ENCODE measurements at places on chromosomes 13 and 19.

GRCh38 chr19:54196536-54196935, 4.1 kb upstream of the RPS9 start:
- no peak for DNase-seq

GRCh38 chr13:52830946-52831345, 17.5 kb downstream of the PCDH8 start:
- DNase-seq, result no peak

- DNase-seq, result no peak
These were observed 988 bp downstream of the LRRC4B start for GRCh38 chr19:50567052-50567841.

DNA sequence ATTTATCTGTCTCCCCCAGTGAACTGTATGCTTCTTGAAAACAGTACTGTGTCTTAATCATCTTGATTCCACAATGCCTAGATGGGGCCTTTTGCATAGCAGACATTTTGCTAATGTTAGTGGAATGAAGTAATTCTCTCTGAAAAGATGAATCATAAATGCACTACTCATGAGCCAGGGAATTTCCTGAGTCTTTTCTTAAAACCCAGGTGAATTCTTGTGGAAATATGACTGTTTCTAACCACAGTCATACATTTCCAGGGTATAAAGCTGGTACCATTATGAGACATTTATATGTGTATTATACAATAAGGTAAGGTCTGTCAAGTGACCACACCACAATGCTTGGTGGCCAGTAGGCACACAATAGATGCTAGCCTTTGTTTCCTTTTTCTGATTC, 5.5 kb upstream of the KCTD4 start:
- DNase-seq, result no peak

- DNase-seq, result no peak
These were observed 48.0 kb upstream of the ADGRE5 start for GRCh38 chr19:14333101-14333871.

- DNase-seq, result no peak
These were observed 67.2 kb upstream of the FNDC3A start for GRCh38 chr13:48908381-48909055.

GRCh38 chr19:13117176-13117771, 734 bp upstream of the TRMT1 start:
- DNase-seq, result no peak

DNA sequence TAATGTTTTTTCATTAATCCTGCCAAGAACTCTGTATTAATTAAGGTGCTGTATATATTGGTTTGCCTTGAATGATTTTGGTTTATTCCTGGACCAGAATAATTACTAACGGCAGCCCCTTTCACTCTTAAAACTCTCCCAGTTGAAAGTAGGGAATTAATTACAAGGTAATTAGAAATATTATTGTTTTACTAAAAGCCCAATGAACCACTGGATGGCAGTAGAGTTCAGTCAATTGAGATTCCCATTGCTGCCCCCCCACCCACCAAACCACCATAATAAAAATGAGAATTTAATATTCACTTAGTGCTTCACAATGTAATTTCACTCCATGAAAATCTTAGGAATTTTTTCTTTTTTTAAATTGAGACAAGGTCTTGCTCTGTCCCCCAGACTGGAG, 13.7 kb downstream of the WBP4 start:
- peak; percentile 1 for DNase-seq

DNA sequence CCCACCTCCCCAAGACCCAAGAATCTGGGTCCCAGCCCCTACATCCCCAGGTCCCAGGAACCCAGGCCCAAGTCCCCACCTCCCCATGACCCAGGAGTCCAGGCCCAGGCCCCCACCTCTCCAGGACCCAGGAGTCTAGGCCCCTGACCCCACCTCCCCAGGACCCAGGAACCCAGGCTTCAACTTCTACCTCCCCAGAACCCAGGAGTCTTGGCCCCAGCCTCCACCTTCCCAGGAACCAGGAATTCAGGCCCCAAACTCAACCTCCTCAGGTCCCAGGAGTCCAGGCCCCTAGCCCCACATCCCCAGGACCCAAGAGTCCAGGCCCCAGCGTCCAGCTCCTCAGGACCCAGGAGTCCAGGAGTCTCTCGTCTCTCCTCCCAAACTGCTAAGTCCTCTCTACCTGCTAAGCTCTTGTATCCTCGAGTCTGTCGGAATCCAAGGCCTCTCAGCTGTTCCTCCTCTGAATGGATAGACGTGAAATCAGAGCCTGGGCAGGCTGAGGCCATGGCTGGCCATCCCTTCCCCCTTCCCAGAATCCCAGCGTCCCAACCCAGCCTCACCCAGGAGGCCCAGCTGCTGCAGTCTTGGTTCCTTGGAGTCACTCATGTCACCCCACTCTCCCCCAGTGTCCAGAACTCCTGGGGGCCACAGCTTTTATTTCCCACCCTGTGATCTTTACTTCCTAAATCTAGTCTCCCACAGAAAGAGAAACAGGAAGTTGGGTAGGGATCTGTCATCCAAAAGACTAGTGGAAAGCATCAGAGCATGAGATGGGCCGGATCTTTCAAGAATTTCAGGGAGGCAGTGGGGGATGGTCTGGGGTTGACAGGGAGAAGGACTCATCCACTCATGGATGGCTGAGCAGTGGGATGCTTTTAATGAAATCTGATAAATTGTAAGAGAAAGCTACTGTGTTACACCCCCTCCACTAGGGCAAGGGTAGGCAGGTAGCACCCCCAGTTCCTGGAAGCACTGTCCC, at the start of gene CD209:
Gene CD209, minus strand, starts transcription at position 632 of the 982 bp plus-strand sequence. Its CDS starts 23 bp downstream, at position 609.
- DNase-seq, result no peak

DNA sequence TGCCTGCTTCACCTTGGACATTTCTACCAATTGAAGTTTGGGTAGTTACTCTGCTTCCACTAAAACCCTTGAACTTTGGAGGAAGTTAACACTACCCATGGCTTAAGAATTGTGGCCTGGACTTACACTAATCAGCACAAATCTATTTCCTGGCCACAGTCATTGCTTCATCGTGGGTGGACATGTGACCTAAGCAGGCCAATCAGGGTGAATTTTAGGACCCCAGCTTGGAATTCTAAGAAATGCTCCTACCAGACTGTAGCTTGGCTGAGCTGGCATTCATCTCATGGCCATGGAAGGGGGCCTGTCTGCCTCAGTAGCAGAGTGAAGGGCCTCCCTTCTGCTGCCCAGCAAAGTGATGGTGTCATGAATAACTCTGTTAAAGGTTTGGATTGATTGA, 58.3 kb upstream of the SLC15A1 start:
- DNase-seq, result no peak

- no peak for DNase-seq
These were observed 85.1 kb downstream of the KATNAL1 start for GRCh38 chr13:30222254-30222653.

DNA sequence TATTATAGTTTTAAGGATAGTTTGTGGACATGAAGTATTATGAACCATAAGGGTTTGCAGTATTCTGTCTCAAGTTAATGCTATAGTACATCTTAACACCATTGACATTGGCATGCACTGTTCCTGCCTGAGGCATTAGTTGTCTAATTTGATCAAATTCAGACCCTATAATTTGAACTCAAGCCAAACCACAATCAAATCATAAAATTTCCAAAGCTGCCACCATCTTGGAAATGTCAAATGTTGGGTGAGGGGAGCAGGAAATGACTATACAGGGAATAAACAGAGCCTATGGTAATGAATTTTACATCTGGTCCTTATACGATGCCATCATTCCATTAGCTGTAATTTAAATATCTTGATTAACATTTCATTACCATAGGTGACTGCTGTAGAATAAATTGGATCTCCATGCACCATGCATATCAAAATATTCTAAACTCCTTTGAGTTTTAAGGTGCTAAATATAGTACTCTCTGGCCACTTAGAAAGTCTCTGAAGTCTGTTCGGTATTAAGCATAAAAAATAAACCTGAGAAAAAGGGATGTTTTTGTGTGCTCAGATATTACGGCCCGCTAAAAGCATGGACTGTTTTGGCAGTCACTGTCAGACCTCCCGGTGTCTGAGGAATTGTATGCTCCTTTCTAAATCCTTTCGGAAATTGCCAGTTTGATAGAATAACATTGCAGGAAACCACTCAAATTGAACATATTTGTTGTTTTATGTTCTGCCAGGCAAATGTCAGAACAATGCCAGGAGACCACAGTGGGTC, 257.7 kb downstream of the SPRY2 start:
- DNase-seq, result no peak

DNA sequence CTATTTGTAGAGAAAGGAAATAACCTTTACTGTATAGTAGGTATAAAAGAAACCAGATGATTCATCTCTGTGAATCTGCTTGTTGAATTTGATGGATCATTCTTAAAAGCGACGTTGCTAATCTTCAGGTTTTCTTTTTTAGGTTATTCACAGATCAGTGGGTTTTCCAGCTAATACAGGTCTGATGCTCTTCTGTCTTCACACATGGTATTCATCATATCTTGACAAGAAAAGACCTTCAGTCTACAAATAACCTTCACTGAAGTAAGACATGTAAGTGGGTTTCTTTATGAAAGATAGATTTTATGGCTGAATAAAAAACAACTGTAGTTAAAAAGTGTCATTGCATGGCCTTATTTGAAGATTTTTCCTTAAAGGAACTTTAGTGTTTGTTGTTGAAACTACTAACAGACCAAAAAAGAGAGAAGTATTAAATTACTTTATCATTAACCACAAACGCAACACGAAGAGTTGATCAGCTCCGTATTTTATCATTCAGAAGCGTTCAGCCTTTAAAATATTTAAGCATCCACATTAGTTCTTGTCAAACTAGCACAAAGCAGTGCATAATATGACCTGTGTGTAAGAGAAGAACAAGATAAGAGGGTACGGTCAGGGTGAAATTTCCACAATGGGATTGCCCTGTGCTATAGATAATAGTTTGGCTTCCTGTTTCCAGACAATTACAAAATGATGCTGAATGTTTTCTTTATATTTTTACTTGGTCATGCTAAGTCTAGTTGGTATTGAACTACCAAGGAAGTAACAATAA, 299.5 kb downstream of the MZT1 start:
- DNase-seq, result no peak

GRCh38 chr19:45676851-45677263, 8.8 kb downstream of the GIPR start:
- no peak for DNase-seq

- DNase-seq, result no peak
These were observed 36.2 kb upstream of the TRPC4 start for GRCh38 chr13:37905736-37906135.

- DNase-seq, result peak; percentile 32
These were observed 21.8 kb upstream of the NAXD start for GRCh38 chr13:110593430-110594130.

DNA sequence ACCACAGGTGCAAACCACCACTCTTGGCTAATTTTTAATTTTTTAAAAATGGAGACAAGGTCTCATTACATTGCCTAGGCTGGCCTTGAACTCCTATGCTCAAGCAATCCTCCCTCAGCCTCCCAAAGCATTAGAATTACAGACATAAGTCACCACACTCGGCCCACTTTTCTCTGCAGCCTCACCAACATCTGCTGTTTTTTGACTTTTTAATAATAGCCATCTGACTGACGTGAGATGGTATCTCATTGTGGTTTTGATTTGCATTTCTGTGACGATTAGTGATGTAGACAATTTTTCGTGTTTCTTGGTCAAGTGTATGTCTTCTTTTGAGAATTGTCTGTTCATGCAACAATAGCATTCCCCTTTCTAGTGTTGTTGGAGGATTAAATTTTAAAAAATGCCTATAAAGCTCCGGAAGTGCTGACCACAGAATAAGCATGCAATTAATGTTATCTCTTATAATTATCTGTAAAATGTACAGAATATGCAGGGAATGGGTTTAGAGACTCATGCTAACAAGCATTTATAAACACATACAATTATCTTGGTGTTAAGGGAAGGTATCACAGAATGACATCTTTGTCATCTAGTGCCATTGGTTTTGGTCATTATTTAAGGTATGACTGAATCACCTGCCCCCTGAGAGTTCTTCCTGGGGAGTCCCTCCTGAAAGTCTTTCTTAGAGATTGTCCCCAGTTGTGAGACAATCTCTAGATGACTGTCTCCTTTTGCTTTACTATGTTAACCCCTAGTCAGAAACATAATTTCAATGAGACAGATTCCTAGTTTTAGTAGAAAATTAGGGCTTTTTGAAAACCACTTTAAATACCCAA, 118.5 kb upstream of the SERTM1 start:
- DNase-seq, result no peak

DNA sequence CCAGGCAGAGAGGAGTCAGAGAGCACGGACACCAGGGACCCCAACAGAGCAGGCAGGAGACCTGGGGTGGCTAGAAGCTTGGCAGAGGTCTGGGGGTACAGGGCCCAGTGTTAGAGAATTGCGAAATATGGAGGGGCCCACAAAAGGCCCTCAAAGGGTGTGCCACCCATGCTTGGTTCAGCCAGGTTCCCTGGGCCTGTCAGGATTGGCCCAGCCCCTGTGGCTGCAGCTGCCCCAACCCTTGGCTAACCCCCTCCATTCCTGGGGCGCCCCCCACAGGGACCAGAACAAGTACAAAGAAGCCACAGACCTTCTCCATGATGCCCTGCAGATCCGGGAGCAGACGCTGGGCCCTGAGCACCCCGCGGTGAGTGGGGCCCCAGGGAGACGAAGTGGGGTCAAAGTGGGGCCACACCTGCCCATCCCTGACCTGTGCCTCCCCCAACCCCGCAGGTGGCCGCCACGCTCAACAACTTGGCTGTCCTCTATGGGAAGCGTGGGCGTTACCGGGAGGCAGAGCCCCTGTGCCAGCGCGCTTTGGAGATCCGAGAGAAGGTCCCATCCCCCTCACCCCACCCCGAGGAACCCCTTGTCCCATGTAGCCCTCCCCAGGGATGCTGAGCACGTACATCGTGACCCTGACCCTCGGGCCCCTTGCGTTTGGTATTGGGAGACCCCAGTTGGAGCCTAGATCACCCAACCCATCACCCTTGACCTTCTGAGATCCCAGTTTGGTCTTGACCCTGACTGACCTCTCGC, 8.0 kb downstream of the KLC3 start:
- no peak for DNase-seq

DNA sequence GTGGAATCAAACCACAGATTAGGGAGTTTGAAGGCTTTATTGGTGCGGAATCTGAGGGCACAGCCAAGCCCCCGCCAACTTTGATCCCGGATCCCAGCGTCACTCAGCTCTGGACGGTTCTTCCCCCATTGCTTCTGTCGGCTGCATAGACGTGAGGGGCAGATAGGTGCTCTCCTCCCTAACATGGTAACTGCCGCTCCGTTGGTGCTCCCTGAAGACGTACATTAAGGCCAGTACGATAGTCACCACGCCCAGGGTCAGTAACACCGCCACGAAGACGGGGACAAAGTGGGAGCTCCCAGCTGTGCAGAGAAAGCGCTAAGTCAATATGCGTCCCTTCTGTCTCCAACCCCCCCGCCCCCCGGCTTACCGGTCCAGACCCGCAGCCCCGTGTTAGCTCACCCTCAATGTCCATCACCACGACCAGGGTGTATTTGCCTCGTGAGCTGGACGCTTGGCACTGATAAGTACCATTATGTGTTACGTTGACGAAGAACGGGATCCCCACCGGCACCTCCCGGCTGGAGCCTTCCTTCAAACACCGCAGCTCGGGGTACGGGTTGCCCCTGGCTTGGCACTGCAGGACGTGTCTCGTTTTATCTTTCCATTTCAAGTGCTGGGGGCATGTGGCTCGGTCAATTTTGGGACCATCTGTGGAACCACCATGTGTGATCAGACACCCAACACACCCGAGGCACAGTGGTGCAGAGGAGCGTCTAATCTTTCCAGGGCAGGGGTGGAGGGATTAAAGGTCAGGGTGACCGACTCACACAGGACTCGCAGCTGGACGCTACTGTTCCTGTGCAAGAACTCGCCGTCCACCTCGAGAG, 644 bp upstream of the RAVER1 start:
- no peak for DNase-seq

Measured in NCI-H1417 (cell line).